NCI-H187 (cell line): ENCODE measurements at places on chromosomes 3 and 15.

- DNase-seq, result no peak
These were observed 25.1 kb downstream of the C3orf85 start for GRCh38 chr3:109161487-109162123.

DNA sequence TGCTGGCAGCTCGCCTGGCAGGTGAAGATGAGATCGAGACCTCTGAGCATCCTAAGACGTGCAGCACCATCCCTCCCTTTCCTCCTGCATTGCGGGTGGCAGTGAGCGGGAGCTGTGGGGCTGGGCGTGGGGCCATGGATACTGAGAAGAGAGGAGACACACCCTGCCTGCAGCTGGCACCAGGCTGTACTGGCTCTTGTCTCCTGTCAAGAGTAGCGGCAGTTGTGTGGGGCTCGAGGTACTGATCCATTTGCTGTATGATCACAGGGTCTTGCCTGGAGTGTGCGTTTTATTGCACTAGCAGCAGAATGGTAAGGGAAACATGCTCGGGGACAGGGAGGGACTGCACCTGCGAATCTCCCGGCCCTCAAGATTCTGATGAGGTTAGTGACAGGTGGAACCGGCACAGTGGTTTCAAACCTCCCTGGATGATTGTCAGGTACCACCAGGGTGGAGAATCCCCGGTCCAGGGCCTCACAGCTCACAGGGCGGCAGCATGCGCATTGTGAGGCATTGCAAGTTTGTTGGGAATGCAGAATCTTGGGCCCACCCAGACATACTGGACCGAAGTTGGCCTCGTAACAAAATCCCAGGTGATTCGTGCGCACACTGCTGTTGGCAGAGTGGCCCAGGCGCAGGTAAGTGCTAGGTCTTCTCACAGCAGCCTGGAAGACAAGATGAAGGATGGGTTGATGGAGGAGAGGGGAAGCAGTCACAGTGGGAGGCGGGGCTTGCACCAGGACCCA, 14.1 kb downstream of the SYNM start:
- DNase-seq, result no peak

DNA sequence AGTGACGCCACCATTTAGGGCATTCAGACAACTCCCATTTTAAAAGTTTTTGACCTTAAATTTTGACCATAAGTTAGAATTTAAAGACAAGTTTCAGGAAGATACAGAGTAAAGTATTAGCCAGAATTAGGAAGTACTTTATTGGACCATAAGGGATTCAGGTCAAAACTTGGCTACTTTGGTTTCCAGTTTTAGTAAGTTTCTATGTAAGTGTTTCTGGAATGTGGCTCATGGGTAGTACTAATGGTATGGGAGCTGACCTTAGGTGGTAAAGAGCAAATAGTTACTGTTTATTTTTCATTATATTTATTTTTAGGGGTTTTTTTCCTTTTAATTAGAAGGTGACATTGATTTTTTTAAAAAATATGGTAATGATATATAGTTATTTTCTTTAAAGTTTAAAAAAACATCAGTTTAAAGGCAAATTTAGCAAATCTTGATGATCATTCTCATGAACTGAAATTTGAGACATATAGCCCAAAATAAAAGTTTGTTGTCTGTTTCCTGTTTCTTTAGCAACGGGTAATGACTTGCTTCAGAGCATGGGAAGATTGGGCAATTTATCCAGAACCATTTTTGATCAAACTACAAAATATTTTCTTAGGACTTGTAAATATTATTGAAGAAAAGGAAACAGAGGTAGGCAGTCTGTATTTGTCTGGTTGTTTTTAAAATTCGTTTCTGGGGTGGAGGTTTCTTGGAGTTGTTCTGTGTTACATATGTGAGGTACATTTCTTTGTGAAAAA, 34.3 kb downstream of the U2SURP start:
- no peak for DNase-seq

DNA sequence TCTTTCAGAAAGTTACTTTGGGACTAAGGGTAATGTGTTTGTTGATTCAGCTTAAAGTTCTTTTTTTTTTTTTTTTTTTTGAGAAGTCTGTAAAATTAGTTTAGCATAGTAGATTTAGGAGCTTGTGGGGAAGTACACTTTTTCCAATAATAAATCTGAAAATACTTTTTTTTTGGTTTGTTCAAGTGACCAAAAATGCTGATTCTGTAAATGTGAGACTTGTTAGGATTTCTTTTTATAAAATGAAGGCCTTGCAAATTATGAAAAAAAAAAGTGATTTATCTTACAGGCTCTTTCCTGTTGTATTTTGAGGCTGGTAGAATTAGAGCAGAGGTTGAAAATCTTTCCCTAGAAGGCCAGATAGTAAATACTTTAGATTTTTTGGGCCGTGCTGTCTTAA, 7.6 kb downstream of the OXNAD1 start:
- no peak for DNase-seq

DNA sequence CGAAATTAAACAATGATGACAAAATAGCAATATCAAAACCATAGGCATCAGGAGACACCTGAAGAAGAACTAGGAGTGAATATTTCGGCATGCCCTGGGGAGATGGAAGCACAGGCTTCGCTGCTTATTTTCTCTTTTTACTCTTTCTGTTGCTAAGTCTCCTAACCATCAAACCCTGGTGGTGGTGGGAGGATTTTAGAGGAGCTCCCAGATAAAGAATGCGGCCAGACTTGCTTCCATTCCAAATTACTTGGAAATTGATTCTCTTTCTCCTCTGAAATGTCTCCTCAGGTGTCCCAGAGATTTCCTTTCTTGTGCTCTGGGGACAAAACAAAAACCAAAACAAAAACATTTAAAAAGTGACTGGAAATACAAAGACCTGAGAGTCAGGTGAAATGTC, 243.0 kb downstream of the KBTBD8 start:
- DNase-seq, result no peak

GRCh38 chr3:149547954-149548668, 73.6 kb downstream of the TM4SF4 start:
- DNase-seq, result no peak

- no peak for DNase-seq
These were observed 25.8 kb downstream of the SHC4 start for GRCh38 chr15:48937886-48938285.

- peak; percentile 91 for DNase-seq
These were observed at the start of gene EEF1AKMT4 for GRCh38 chr3:184249412-184250166. Gene EEF1AKMT4 (plus strand): TSS chr3:184249672. CDS start chr3:184249695, 23 bp downstream.

GRCh38 chr15:31237043-31237324, 89.7 kb upstream of the KLF13 start:
- no peak for DNase-seq
